GM13977 (cell line): ENCODE measurements at places on chromosomes 12 and 14.

- no peak for DNase-seq
Observed at GRCh38 chr12:132139912-132140311, 4.2 kb downstream of the DDX51 start.

DNA sequence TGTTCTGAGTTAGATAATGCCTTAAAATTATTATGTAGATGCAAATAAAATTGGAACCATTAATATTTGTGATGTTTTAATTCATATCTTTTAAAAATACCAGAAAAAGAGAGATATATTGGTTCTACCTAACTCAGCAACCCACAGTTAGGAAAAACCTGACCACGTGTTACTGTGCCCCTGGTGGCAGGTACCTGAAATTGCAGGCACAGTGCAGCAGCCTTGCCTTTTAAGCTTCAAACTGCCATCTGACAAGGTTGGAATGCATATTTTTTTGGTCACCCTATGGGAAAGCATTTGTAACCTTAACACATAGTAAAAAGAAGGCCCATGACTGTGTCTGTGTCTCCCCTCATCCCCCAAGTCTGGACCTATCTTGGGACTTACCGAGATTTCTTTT is 109.4 kb upstream of the NOS1 start:
- no peak for DNase-seq

GRCh38 chr12:24038211-24038997 is 88.9 kb upstream of the SOX5 start:
- DNase-seq: no peak

DNA sequence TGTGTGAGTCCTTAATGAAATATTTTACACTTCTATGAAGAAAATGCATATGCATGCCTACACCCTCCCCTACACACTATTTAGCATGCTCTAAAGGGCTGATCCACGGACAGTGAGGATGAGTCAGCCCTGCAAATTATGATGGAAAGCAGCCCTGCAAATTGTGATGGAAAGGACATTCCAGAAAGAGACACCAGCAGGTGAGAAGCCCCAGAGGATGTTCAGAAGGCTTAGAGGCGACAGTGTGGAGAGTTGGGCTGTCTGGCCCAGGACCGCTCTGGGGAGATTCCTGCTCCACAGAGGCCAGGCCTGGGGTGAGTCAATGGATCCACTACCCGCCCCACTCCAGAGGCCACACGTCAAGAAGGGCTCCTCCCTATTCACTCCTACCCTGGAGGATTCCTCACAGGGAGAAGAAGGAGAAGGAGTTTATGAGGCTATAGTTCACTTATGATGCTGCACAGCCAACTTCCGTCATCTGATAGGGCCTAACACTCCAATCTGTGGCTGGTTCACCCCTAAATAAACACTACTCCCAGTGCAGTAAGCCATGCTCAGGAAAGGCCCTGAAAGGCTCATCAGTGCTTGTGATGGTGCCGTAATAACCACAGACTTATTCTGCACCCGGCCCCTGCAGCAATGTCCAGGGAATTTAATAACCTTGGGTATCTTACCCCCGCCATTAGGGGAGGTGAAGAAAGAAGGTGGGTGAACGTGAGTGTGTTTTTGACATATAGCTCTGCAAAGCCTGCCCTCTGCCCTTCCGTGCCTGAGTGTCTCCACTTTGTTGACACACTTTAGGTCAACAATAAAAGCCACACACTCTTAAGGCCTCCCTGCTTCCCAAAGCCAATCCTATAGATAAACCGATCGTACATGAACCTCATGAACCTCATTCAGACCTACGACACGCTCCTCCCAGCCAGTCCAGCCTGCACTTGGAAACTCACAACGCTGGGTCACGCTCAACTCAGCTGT is 46.4 kb downstream of the CLMN start:
- no peak for DNase-seq

DNA sequence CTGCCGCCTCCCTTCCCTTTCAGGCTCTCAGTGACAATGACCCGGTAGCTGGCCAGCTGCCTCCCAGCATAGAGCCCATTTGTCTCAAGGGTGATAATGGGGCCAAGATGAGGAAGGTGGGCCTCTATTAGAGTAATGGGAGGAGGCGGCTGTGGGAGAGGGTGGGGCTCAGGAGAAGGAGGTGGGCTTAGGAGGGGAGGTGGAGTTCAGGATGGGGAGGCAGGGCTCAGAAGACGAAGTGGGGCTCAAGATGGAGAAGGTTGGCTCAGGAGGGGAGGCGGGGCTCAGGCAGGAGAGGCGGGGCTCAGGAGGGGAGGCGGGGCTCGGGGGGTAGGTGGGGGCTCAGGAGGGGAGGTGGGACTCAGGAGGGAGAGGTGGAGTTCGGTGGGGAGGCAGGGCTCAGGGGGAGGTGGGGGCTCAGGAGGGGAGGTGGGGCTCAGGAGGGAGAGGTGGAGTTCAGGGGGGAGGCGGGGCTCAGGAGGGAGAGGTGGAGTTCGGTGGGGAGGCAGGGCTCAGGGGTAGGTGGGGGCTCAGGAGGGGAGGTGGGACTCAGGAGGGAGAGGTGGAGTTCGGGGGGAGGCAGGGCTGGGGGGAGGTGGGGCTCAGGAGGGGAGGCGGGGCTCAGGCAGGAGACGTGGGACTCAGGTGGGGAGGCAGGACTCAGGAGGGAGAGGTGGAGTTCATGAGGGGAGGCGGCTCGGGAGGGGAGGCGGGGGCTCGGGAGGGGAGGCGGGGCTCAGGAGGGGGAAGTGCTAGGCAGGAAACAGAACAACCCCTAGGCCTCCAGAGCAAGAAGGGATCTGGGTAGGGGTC is 36.8 kb downstream of the IQSEC3 start:
- DNase-seq: no peak

DNA sequence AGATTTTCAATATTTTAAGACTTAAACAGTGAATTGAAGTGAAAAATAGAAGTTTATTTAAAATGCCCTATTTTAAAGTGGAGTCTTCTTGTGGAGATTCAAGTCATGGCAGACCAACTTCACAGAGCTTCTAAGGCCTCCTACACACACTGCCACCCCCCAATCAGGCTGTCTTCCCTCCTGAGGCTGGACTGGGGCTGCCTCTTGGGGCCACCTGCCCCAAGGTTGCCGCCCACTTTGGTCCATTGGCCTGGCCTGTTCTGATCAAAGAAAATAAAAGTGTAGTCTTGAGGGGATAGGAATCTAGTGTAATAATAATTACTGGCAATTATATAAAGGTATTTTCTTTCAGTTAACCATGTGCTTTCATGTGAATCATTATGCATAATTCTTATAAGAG is 1.3 kb downstream of the GOLT1B start:
- DNase-seq: no peak

- no peak for DNase-seq
Observed at GRCh38 chr14:102180248-102180998, 40.7 kb downstream of the WDR20 start.

- no peak for DNase-seq
Observed at GRCh38 chr14:37623426-37623951, 28.1 kb downstream of the TTC6 start.

GRCh38 chr14:97380539-97380941 is 583.4 kb downstream of the VRK1 start:
- DNase-seq: no peak

GRCh38 chr12:11761869-11762567 is 112.5 kb downstream of the ETV6 start:
- DNase-seq: peak; percentile 36

DNA sequence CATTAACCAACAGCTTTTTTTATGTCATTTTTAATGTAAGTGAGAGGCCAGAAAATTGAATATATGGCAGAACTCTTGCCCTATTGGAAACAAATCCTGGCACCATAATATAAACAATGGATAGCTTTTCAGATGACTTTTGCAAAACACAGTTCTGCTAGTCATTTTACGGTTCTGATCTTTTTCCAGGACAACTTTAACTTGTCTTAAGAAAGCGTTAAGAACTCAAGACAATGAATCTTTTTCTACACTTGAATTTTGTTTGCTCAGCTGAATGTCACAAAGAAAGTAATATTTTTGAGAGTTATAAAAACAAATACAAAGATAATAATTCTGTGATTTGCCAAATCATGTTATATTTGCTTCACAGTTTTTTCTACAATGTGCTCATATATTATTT is 13.2 kb downstream of the KERA start:
- no peak for DNase-seq

DNA sequence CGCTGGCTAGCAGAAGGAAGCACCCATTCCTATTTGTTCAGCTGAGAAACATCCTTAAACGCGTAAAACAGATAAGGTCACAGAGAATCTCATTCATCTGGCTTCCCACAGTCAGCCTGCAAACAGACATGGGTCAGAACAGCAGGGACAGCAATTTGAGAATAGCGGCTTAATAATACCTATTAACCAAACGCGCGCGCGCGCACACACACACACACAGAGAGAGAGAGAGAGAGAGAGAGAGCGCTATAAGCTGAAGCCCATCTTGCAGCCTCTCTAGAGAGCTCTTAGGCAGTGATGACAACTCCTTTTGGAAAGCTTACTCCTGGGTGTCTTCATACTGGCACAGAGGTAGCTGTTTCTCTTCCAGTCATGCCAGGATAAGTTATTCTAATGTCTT is 26.4 kb downstream of the TMEM132D start:
- no peak for DNase-seq

GRCh38 chr12:50599366-50600095 is 94.7 kb downstream of the DIP2B start:
- DNase-seq: no peak

- no peak for DNase-seq
Observed at GRCh38 chr12:124695861-124696260, 128.4 kb upstream of the NCOR2 start.

GRCh38 chr14:70955543-70956480 is 48.6 kb downstream of the PCNX1 start:
- peak; percentile 12 for DNase-seq

DNA sequence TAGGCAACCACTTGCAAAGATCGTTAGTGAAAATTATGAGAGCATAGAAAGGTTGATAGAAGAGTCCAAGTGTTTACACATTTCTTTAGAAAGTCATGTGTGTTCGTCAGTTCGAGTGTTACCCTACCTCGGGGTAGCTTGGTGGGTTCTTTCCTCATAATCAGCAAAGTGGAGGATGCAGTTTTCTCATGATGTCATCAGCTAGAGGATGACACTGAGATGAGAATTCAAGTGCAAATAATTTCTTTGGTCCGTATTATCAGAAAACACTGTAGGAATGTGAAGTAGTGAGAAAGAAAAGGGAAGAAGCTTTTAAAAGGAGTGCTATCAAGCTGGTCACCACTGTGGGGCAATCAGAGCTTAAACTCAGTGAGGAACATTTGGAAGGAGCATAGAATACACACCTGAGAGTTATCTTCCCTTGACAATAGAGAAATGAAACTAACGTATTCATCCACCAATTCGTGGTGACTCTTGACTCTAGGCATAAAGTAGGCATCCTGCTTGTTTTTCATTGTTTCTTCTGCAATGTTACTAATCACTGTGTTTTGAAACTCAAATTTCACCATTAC is 1340.9 kb upstream of the TMEM132C start:
- no peak for DNase-seq

- no peak for DNase-seq
Observed at GRCh38 chr12:45721954-45722353, 7.6 kb upstream of the ARID2 start.

DNA sequence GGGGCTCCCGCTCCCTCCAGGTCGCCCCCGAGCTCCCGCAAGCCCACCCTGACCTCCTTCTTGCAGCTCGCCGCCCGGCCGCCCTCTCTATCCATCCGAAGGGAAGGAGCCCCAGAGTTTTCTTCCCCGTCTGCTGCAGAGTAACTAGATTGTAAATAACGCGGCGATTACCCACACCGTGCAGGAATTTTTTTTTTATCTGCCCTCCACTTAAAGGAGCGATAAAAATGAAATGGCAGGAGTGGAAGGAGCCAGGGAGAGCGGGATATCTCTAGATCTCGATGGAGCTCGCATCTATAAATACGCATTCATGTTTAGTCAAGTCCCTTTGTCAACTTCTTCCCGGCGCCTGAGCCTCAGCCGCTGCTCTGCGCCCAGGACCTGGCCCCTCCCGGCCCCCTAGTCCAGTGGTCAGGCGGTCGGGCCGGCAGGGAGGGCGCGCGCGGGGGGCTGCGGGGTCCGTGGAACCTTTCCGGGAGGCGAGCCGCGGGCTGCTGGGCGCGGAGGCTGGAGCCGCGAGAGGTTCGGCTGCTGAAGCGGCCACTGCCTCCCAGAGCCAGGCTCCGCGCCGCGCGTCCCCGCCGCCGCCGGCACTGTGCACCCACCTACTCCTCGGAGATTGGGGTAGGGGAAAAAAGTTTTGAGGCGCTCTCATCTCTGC is 386.0 kb downstream of the BCAT1 start:
- peak; percentile 56 for DNase-seq

GRCh38 chr12:93568091-93568490 is 4.4 kb upstream of the SOCS2 start:
- DNase-seq: no peak

GRCh38 chr12:131005161-131006035 is 51.7 kb downstream of the ADGRD1 start:
- no peak for DNase-seq

DNA sequence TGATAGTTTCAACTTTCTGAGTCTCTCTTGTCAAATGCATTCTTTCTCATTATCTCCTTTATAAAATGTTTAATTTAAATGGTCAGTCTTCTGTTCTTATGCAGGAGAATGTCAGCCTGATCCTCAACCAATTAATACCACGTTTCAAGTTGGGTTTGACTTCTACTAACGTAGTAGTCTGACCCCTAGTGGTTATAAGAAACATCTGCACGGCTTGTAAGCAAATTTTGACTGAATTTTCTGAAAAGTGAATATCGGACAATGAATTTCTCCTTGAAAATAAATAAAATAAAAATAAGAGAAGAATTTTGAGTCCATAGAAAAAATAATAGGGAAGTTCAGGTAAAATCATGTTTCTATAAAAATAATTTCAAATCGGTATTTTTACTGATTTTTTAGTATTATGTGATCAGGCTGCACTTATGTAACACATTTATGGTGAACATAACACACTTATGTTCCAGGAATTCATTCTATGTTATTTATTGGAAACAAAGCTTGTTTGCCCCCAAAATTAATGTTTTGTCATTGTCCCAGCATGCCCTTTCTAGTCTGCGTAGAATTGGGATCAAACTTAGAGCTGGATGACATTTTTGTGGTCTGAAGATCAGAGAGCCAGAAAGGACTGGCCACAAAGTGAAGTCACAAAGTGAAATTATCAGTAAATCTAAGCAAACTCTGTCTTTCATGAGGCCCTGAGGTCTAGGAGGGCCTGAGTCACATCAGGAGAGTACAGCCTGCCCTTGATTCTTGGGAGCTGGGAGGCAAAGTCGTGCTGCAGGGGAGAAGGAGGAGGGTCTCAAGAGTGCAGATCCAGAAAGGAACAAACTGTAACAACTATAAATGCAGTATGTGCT is 101.2 kb upstream of the STXBP6 start:
- peak; percentile 45 for DNase-seq

GRCh38 chr14:90424075-90424474 is 27.2 kb downstream of the CALM1 start:
- DNase-seq: no peak

DNA sequence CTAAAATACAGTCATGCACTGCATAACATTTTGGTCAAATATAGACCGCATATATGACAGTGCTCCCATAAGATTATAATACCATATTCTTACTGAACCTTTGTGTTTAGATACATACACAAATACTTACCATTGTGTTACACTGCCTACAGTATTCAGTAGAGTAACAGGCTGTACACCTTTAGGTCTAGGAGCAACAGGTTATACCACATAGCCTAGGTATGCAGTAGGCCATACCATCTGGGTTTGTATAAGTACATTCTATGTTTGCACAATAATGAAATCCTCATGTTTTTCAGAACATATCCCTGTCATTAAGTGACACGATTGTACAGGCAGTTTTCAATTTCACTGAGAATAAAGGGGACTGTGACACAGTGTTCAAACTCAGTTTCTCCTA is 22.3 kb downstream of the KDM5A start:
- DNase-seq: no peak

GRCh38 chr12:104547235-104547634 is 90.5 kb downstream of the CHST11 start:
- DNase-seq: no peak

- no peak for DNase-seq
Observed at GRCh38 chr12:3289702-3290101, 201.3 kb upstream of the PRMT8 start.
